ENCODE measurements at places on chromosomes 12 and 14.

DNA sequence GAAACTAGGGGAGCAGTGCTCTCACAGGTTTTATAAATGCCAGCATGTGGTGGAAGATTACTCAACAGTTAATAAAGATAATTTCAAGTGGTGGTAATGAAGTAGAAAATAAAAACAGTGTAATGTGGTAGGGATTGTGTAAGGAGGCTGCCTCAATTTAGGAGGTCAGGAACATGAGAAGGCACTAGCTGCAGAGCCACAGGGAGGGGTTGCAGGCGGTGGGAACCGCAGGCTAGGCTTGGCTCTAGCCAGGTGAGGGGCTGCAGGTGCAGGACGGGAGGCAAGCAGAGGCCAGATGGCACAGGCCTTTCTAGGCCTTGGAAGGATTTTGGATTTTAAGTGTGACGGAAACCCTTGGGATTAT, 768 bp downstream of the METTL25 start:
- DNase-seq: no peak

GRCh38 chr12:70190262-70191010, 52.8 kb upstream of the CNOT2 start:
- DNase-seq: no peak

DNA sequence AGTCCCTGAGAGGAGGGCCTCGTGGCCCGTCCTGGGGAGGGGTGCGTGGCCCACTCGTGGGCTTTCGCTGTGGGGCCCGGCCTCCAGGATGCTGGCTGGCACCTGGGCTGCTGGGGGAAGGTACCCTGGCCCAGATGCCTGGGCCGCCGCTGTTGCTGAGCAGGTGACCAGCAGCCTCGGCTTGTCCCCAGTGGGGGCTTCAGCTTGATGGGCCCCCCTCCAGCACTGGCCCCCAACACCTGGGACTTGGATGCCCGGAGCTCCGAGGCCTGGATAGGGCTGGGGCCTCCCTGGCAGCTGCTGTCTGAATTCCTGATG, 10.8 kb downstream of the KIF26A start:
- no peak for DNase-seq

- DNase-seq: no peak
Measured at GRCh38 chr12:52611080-52611468, 7.3 kb downstream of the KRT73 start.

GRCh38 chr14:93945070-93945399, 17.9 kb downstream of the FAM181A start:
- DNase-seq: no peak

GRCh38 chr14:93050761-93051160, 65.0 kb downstream of the ITPK1 start:
- no peak for DNase-seq

GRCh38 chr14:64763801-64764621, 59.8 kb downstream of the PLEKHG3 start:
- DNase-seq: peak; percentile 62

- no peak for DNase-seq
Measured at GRCh38 chr14:42149609-42150261, 543.1 kb downstream of the LRFN5 start.

GRCh38 chr12:18905134-18905533, 167.2 kb downstream of the CAPZA3 start:
- no peak for DNase-seq

DNA sequence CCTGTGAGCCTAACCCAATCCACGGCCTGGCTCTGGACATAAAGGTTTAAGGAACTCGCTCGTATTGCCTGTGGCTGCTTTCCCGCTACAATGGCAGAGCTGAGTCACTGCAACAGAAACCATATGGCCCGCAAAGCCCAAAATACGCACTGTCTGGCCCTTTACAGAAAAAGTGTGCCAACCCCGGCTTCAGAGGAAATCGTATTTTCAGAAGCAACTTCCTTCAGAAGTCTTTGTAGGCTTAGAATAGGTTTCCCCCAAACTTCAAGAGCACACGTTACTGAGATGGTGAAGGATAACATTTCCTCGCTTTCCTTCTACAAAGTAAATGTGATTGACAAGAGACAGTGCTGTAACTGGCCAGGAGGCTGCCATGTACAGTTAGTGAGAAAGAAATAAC, 34.8 kb upstream of the TESC start:
- peak; percentile 24 for DNase-seq

DNA sequence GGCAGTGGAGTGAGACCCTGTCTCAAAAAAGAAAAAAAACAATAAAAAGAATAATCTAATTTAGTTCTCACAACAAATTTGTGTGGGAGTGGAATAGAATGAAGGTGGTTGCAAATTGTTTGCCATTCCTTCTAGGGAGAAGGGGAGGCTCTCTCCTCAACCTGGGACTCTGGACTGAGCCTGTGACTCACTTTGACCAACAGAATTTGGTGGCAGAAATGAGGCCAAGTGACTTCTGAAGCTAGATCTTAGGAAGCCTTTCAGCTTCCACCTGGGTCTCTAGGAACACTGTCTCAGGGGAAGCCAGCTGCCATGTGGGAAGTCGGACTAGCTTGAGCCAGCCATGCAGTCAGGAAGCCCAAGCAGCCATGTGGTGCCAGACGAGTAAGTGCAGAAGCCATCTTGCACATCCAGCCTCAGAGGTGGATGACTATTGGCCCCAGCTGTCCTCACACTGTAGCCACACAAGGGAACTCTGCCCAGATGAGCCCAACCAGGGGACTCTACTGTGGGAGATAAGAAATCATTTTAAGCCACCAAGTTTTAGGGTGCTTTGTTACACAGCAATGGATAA, 14.4 kb downstream of the ALDH2 start:
- DNase-seq: no peak

DNA sequence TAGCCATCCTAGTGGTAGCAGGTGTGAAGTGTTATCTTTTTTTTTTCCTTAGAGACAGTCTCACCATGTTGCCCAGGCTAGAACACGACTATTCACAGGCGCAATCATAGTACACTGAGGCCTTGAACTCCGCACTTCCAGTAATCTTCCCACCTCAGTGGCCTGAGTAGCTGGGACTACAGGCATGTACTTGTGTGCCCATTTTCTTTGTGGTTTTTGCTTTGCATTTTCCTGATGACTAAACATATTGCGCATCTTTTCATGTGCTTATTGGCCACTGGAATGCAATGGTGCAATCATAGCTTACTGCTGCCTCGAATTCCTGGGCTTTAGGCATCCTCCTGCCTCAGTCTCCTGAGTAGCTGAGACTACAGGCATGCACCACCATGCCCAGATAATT, 33.3 kb upstream of the GCH1 start:
- DNase-seq: no peak

GRCh38 chr12:80269803-80270552, 170.6 kb downstream of the OTOGL start:
- DNase-seq: peak; percentile 39

GRCh38 chr12:127779301-127780045, 487.5 kb upstream of the TMEM132C start:
- DNase-seq: peak; percentile 40

- DNase-seq: no peak
Measured at GRCh38 chr12:56599797-56600196, 30.3 kb downstream of the BAZ2A start.

DNA sequence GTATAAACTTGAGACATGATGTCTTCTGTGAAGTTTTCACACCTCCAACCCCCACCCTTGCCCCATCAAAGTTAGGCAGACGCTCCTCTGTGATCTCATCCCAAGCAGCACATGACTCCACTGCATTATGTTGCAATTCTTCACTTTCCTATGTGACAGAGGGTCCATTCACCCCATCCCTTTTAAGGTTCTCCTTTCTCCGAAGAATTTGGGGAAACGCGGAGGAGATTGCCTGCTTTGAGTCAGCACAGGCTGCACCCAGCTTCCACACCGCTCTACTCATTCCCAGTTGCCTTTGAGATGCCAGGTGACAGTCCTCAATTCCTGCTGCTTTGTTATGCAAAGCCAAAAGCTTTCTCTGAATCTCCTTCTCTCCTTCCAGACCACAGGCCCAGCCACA, 61.8 kb downstream of the PHLDA1 start:
- DNase-seq: no peak

DNA sequence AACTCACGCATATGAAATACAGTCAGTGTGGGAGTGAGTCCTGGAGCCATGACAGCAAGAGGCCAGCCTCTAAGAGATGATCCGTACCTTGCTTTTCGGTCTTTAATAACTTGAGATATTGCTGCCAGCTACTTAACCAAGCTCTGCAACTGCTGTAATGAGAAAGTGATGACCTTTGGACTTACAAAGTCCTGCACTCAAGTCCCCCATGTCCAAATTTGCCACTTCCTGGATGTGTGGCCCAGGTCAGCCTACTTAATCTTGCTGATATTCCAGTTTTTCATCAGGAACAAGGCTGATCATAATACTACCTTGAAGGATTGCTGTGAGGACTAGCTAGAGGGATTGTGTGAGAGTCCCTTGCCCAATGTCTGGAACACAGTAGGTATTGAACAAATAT, 33.8 kb upstream of the DUSP6 start:
- DNase-seq: no peak

GRCh38 chr14:50213795-50214194, 17.6 kb downstream of the SOS2 start:
- DNase-seq: no peak

DNA sequence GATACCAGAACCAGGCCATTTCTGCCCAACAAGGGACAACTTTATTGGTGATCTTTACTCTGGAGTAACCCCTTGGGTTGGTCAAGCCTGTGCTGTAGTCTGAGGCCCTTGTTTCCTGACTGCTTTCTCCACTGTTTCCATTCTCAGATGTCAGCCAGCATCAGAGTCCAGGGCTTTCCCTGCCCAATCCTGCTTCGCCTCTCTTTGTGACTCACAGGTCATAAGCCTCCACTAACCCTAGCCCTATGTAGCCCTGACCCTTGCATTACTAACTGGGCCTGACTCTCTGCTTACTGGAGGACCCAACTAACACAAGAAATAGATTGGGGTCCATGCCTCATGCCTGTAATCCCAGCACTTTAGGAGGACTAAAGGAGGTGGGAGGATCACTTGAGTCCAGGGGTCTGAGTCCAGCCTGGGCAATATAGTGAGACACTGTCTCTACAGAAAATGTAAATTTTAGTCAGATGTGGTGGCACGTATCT, 8.6 kb upstream of the SNRNP35 start:
- DNase-seq: no peak

Measured in AG08395 (cell line).